ENCODE measurements at places on chromosomes 6 and 20.
A peak's percentile ranks its signal among the peaks of the same experiment; 100 is the strongest.

DNA sequence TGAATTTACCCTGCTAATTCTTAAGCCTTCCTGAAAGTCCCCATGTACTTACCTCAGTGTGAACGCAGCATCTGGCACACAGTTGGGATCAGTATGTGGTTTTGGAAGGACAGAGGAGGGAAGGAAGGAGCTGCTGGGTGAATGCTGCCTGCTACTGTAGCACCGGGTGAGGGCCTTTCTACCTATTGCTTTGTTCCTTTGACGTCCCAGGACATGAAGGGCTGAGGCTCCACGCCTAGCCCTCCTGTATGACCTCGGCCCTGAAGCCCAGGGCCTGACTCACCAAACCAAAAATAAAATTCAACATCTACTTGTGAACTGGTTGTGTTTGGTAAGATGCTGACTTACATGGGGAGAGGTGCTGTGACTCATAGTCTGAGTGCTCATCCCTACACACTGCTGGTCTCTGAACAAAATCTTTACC lies 51.1 kb downstream of the ARID1B start:
- peak; percentile 18 for DNase-seq

- no peak for DNase-seq
Observed at GRCh38 chr6:32565511-32565910, 24.1 kb downstream of the HLA-DRB1 start.

DNA sequence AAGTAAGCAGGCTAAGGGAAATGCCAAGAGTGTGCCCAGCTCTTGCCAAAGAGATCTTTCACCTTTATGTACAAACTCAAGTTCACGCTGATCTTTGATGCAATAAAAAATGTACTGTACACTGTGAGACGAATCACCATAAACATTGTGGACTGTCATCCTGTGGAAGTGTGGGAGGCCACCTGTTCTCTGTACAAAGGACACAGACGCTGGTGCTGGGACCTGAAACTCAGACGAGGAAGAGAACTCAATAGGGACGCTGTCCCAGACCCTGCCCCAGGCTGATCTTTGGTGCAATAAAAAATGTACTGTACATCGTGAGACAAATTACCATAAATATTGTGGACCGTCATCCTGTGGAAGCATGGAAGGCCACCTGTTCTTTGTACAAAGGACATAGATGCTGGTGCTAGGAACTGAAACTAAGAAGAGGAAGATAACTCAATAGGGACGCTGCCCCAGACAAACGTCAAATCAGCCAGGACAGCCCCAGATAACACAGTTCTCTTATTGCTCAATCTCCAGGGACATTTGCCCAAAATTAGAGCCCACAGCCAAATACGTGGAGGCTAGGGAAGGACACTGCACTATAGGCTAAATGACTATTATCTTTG lies 312.7 kb upstream of the SGK1 start:
- DNase-seq, result no peak

- no peak for DNase-seq
Observed at GRCh38 chr20:20531283-20531682, 163.4 kb downstream of the INSM1 start.

GRCh38 chr6:4582506-4583417 lies 193.4 kb upstream of the CDYL start:
- DNase-seq, result no peak

GRCh38 chr6:1068068-1068467 lies 243.8 kb upstream of the FOXQ1 start:
- DNase-seq, result no peak

DNA sequence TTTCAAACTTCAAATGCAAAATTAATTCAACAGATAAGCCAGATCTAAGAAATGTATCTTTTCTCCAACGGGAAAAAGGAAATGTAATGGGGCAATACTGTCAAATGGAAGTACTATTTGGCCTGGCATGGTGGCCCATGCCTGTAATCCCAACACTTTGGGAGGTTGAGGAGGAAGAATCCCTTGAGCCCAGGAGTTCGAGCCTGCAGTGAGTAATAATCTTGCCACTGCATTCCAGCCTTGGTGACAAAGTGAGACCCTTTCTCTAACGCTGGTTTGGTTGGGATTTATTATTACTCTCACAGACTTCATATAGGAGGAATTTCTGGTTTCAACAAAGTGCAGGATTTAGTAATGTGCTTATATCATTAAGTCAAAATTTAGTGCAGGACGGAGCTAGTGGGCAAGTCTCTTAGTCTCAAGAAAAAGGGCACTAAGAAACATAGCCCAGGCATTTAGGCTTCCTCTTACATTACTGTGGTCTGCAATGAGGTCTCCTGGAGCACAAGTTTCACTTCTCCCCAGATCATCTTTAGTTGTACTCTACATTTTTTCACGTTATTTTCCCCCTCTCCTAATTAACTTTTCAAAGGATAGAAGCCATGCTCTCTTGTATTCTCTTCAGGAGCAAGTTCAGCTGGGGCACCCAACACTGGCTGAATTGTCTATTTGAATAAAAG lies 23.1 kb downstream of the TRIM27 start:
- no peak for DNase-seq

- DNase-seq, result no peak
Observed at GRCh38 chr20:47647994-47648393, 137.3 kb downstream of the SULF2 start.

- DNase-seq, result no peak
Observed at GRCh38 chr6:6661684-6662083, 73.2 kb downstream of the LY86 start.

DNA sequence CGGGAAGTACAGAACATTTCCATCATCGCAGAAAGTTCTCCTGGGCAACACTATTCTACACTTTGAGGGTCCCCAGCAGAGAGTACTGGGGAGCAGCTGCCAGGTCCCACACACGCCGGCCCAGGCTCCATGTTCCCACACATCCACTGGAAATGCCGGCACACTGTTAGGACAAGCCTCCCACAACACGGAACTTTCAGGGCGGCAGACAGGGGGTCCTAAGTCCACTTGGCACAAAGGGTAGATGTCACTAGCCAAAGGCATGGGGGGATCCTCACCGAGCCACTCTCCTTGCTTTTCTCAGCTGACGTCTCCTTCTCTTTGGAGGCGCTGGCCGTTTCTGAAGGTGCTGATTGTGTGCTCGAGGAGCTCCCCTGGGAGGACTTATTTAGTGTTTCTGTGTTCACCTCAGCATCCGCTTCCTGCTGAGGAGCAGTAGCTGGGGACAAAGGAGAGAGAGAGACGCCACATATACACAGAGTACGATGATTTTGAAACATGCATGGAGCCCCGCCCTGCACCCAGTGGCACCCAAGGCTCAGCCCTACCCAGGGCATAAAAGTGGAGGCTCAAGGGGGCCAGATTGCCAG lies 135.4 kb downstream of the ZMYND8 start:
- no peak for DNase-seq

DNA sequence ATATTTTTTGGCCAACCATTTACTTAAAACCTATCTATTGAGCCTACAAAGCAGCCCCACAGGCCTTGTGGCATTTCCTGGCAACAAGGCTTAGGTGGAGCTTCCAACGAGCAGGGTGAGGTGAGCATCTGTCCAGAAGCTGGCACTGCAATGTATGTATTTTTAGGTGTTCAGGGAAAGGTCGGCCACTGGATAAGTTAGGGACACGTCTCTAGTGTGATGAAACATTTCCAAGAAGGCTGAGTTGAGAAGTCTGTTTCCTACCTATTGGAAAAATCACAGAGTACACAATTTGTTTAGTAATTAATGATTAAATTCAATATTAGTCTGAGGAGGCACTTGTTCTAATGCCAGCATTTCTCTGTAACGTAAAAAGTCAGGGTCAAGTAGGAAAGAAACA lies 17.8 kb upstream of the RCAN2 start:
- no peak for DNase-seq

DNA sequence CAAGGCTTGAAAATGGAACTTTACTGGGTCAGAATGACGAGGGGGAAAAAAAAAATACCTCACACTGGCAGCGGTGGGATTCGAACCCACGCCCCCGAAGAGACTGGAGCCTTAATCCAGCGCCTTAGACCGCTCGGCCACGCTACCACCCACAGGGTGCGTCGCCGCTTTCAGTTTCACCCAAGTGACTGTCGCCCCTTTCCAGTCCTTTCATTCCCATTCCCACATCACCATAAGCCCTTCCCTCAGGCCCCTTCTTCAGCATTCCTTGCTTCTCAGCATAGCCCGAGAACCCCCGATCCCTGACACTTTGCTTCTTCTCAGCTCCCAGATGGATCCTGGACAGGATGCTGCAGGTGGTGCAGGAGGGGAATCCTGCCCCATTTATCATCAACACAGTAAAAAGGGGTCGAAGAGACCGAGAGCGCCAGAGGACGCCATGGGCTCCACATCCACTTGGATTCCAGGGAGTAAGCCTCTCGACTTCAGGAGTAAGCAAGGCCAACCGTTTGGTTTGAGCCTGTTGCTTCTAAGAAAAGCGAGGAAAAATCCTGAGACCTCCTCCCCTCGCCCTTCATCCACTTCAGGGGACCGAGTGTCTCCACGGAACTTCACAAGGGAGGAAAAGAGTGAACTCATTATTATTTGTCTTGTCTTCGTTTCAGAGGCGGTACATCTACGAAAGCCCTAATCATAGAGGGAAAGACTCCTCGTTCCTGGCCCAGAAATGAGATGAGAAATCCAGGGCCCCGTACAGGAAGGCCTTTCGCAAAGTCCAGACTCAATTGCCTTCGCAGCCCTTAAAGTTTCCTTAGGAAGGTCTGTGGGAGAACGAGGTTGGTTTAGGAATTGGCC lies 20.0 kb upstream of the TRIM27 start:
- DNase-seq, result peak; percentile 78

DNA sequence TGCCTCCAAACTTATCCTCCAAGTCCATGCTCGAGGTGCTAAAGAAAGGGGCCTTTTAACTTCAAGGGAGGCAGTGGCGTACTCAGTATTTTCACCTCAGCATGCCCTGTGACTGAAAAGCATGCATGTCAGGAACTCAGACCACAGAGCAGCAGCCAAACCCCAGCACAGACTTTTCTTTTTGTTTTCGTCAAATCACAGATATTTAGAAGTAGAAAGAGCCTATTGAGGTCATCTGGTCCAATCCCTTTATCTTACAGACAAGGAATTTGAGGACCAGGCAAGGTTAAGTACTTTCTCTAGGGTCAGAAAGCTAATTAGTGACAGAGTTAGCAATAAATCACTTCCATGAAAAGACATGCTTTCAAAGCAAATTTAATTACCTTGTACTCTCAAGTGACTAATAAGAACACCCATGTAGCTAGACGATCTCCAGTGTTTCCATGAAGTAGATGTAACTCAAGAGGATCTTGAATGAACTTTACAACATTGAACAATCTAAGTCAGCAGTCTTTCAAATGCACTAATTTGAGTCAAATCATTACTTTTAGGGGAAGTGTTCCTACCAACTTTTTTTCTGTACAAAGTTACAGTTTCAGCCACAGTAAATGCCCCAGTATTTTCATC lies 35.9 kb downstream of the MOXD1 start:
- DNase-seq, result peak; percentile 27

Measured in activated naive CD8-positive, alpha-beta T cell treated with anti-CD3 and anti-CD28 coated beads for 36 hours (primary cell).